ENCODE measurements at places on chromosomes 3 and 15.

- no peak for DNase-seq
Measured at GRCh38 chr3:66692042-66692765, 191.4 kb upstream of the LRIG1 start.

DNA sequence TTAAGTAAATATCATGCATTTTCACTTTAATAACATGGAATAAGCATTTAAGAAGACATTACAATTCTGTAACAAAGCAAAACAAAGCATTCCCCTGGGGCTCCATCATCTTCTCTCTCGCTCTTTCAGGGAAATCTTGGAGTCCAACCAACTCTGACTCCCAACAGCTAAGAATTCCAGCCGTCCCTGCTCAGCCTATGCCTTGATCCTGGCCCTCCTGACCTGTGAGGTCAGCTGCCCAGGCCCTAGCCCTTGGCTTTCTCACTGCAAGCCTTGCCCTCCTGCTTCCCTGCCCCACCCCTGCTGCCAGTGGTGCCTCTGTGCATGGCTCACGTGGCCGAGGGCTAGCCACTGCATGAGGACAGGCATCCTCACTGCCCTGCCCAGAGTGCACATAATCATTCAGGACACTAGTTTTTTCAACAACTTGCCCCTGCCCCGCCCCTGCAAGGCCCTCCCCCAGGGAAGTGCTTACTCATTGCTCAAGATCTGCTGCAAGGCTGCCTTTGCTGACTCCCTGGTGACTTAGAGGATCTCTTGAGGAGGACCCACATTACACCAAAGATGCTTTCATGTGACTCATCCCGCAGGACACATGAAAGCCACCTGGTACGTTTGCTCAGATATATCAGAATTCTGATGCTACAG lies 37.6 kb downstream of the MTMR10 start:
- no peak for DNase-seq

- DNase-seq: no peak
Measured at GRCh38 chr3:72900048-72900447, 12.2 kb downstream of the GXYLT2 start.

DNA sequence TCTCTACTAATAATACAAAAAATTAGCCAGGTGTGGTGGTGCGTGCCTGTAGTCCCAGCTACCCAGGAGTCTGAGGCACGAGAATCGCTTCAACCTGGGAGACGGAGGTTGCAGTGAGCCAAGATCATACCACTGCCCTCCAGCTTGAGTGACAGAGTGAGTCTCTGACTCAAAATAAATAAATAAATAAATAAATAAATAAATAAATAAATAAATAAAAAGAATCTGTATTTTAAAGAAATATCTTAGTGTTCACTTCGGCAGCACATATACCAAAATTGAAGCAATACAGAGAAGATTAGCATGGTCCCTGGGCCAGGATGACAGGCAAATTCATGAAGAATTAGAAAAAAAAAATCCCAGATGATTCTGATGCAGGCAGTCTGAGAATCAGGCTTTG lies 51.9 kb downstream of the ROBO2 start:
- no peak for DNase-seq

DNA sequence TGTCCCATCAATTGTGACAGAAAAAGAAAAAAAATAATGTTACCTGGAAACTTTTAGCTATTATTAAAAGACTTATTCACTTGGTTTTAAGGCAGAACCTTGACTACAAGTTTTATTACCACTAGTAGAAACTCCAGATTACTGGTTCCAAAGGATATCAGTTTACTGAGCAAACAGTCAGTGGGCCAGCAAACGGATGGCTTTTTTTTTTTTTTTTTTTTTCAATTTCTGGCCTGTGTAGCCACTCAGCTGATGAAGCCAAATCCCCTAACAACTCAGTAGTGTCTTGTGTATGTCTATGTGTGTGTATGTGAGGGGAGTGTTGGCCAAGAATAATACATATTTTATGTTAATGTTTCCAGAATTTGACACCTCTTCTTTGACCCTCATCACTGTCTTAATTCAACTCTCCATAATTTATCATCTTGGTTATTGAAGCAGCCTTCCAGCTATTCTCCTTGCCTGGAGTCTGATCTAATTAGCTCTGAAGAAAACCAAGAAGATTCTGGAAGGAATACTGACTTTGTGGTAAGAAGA lies 724.9 kb downstream of the NSUN3 start:
- peak; percentile 2 for DNase-seq

DNA sequence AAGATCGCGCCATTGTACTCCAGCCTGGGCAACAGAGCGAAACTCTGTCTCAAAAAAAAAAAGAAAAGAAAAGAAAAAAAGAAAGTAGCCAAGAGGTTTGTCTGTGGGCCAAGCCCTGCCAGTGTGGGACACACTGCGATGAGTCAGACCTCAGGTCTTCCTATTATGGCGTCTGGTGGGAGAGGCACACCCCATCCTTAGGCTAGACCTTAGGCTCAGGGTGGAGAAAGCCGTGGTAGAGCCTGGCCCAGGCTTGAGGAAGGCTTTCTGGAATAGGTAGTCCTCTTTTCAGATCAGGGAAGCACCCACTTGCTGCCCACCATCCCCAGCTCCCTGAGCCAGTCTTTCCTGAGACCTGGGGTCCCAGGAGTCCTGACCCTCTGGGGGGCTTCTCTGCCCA lies 6.0 kb downstream of the HEMK1 start:
- no peak for DNase-seq

DNA sequence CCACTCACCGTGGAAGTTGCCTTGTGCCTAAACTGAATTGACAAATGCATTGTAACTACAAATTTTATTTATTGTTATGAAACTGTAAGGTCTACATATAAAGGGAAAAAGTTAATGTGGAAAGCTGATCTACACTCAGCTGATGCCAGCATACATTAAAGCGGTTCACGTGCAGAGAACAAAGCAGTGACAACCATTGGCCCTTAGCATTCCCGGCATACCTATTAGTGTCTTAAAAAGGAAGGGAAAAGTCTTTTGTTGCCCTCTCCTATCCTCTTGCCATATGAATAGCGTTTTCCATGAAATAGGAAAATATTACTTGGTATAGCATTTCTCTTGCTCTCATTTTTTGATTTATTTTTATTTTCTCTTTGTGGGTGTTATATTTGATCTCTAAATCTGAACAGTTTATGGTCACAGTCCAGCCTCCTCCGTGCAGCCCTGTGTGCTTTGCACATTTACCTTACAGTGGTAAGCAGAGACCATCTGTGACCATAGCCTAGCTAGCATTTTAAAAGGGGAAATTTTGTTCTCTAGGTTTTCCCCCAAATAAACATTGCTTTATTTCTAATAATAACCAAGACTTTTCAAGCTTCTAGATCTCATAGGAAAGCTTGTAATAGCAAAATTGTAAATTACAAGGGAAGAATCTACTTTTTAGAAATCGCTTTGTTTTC lies 89.7 kb upstream of the CGNL1 start:
- no peak for DNase-seq

DNA sequence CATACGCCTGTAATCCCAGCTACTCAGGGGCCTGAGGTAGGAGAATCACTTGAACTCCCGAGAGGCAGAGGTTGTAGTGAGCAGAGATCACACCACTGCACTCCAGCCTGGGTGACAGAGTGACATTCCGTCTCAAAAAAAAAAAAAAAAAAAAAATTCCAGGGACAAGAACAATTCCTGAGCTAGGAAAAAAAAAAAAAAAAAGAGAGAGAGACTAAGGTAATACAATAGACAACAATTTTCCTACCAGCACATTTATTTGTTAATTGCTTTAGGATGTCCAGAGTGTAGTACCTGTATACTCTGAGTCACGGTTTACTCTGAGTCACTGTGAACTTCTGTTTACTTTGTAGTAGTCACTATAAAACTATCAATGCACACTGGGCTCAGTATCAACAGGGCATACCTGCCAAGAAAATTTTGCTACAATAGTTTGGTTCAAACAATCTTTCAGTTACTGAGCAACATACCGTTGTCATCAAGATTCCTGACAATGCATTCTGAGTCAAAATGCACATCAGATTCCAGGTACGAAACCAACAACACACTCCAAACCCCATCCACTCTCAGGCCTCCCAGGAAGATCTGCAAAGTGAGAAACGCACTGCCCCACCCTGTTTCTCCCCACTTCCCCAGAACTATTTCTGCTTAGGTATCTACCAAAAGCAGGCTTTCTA lies 28.3 kb downstream of the IGF2BP2 start:
- no peak for DNase-seq

GRCh38 chr3:186330772-186331460 lies 31.1 kb downstream of the DGKG start:
- no peak for DNase-seq

Measured in NCI-H748 treated with DMSO at 0.1 percent for 48 hours (cell line).